SK-N-SH (cell line): ENCODE measurements at places on chromosomes 16 and 17. TPM values are rescaled to one million over a fixed set of nuclear protein-coding genes. Genes with fewer than 3 reads are reported as not detected.
A peak's percentile ranks its signal among the peaks of the same experiment; 100 is the strongest.

DNA sequence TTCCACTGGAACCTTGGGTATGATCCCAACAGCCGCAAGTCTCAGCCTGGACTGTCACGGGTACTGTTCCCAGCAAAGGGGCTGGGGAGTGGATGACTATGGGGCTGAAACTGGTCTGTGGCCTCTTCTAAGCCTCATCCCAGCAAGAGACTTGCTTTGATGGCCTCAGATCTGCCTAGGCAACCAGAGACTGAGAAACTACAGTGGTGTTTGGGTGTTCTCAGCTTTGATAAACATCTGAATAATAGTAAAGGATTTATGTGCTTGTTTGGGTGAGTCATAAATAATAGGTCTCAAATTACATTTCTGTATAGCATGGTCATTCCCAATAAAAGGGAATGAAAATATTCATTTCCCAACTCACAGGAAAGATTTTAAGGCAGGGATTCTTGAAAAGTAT is 30.2 kb upstream of the ULK2 start:
- DNase-seq = no peak
- H3K36me3 ChIP-seq = peaks cover 9% of the 10 kb centered on the region; the same call in 1 of the 2 replicates
- no peak overlapping the region for H3K27ac ChIP-seq
- H3K4me1 ChIP-seq = no peaks in the 10 kb centered on the region; the same call in 1 of the 2 replicates
- no peak overlapping the region for H3K4me3 ChIP-seq

DNA sequence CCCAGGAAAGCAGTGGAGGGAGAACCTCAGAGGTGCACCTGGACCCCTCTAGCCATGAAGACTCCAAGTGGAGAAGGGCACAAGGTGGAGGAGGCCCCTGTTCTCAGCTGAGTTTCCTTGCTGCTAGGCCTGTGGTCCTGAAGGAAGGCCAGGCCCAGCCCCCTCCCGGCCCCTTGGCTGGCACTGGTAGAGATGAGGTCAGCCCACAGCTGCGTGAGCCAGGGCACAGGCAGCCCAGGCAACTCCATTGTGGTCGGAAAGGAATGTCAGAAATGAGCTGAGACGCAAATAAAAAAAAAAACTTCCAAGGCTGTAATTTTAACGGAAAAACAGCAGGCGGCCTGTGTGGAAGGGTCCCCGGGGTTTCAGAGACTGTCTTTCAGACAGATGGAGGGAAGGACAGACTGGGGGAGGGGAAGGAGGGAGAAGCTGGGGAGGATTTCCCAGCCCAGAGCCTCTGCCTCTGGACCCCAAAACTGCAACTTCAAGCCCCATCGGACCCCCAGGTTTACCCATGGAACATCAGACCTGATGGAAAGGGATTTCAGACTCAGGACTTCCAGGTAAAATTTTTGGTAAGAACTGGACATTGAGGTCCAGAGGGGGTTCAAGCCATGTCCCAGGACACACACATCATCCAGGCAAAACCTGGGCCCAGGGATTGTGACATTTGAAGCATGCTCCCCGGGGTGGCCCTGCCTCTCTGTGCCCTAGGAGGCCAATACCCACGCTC is 25.6 kb upstream of the MRPS23 start:
- DNase-seq = peak; percentile 70
- H3K36me3 ChIP-seq = peaks cover 21% of the 10 kb centered on the region
- H3K27ac ChIP-seq = peak overlapping the region; percentile 100
- peaks cover 36% of the 10 kb centered on the region for H3K4me1 ChIP-seq
- H3K4me3 ChIP-seq = peak overlapping the region; percentile 51
- no peaks in the 10 kb centered on the region for H3K27me3 ChIP-seq

The TBX21 gene
- polyA plus RNA-seq = not detected in 2 replicates

DNA sequence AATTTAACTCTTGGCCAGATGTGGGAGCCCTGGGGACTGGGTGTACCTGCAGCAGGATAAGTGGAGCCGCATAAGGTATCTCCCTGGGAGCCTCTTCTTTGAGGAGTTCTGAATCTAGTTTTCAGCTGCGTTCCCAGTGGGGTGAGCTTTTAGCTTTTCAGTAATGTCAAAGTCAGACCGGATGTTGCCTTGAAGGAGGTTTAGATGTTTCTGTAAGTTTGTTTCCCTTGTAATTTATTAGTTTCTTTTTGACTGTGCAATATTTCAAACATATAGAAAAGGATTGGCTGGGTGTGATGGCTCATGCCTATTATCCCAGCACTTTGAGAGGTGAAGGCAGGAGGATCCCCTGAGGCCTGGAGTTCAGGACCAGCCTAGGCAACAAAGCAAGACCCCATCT is 98.6 kb upstream of the EEF2KMT start:
- H3K27me3 ChIP-seq = no peaks in the 10 kb centered on the region
- no peak overlapping the region for H3K27ac ChIP-seq
- H3K4me3 ChIP-seq = no peak overlapping the region
- H3K4me1 ChIP-seq = no peaks in the 10 kb centered on the region

- DNase-seq = no peak
- peak overlapping the region; percentile 95 for H3K27ac ChIP-seq
- H3K4me3 ChIP-seq = peak overlapping the region; percentile 68
- H3K36me3 ChIP-seq = peaks cover 8% of the 10 kb centered on the region
- peaks cover 9% of the 10 kb centered on the region for H3K4me1 ChIP-seq
Observed at GRCh38 chr17:44071198-44071520, 624 bp downstream of the G6PC3 start.

DNA sequence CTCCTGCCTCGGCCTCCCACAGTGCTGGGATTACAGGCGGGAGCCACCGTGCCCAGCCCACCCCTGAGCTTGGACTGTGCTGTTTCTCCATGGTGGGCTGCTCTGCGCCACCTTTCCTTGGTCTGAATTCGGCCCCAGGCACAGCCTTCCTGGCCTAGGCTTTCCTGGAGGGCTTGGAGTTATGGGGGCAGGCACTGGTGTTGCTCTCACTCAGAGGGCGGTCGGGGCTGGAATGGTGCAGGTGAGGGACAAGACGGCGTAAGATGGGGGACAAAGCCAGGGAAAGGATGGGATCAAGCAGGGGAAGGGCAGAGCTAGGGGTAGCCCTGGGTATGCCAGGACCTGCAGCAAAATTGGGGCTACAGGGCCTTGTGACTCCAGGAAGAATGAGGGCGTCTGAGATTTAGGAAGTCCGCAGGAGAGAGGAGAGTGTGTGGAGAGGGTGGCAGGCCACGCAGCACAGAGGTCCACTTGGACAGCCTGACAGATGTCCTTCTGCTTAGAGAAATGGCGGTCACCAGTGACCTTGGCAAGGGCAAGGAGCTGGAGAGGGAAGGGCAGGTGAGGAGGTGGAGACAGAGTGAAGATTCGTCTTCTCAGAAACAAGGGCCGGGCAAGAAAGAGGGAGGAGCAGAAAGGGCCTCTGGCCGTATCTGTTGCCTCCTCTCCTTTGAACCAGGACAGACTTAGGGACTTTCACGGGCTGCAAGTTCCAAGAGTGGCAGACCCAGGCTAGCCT is 1.6 kb upstream of the ATP6V0C start:
- no peak overlapping the region for H3K4me3 ChIP-seq
- H3K27ac ChIP-seq = no peak overlapping the region
- H3K27me3 ChIP-seq = no peaks in the 10 kb centered on the region
- peaks cover 15% of the 10 kb centered on the region for H3K4me1 ChIP-seq
- no peak for DNase-seq
- H3K36me3 ChIP-seq = no peaks in the 10 kb centered on the region

GRCh38 chr16:69031877-69032301 is 73.6 kb upstream of the HAS3 start:
- H3K4me3 ChIP-seq = no peak overlapping the region
- no peak overlapping the region for H3K27ac ChIP-seq
- DNase-seq = no peak
- no peaks in the 10 kb centered on the region for H3K4me1 ChIP-seq
- no peaks in the 10 kb centered on the region for H3K36me3 ChIP-seq

DNA sequence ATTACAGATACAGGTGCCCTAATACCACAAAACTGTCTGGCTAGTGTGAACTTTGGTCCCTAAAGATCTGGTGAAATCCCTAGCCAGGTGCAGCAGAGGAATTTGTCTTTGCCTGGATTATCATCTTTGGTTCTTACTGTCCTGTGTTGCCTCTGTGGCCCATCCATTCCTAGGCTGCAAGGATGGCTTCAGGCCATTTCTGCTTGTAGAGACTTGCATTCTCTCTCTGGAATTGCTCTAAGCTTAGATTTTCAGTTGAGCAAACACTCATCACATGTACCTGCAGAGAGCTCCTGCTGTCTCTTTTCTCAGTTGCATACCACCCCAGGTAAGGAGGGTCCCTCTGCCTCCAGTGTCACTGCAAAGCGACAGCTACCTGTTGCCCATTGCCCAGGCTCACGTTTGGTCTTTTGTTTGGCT is 114.9 kb downstream of the PRKCA start:
- no peaks in the 10 kb centered on the region for H3K36me3 ChIP-seq
- H3K4me1 ChIP-seq = peaks cover 8% of the 10 kb centered on the region
- DNase-seq = no peak
- no peaks in the 10 kb centered on the region for H3K27me3 ChIP-seq

DNA sequence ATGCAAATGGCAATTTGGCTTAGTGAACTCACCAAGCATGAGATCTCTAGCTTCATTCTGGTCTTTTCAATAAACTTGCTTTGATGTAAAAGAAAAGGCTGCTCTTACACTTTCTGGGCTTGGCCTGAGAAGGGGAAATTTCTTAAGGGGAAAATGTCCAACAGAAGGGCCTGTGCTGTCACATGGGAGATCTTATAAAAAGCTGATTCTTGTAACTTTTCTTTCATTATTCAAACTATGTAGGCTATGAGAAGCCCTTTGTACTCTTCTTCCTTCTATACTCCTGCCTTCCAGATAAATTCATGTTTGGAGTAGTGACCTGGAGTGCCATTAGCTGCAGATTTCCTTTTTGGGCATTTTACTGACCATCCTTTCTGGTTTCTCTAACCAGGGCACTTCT is 16.9 kb downstream of the LIMD2 start:
- no peak overlapping the region for H3K27ac ChIP-seq
- DNase-seq = no peak
- no peak overlapping the region for H3K4me3 ChIP-seq
- H3K27me3 ChIP-seq = no peaks in the 10 kb centered on the region

- no peaks in the 10 kb centered on the region for H3K27me3 ChIP-seq
- peak; percentile 67 for DNase-seq
- H3K4me3 ChIP-seq = peak overlapping the region; percentile 80
- no peaks in the 10 kb centered on the region for H3K4me1 ChIP-seq
Observed at GRCh38 chr16:30924076-30924912, 922 bp downstream of the FBXL19 start.

DNA sequence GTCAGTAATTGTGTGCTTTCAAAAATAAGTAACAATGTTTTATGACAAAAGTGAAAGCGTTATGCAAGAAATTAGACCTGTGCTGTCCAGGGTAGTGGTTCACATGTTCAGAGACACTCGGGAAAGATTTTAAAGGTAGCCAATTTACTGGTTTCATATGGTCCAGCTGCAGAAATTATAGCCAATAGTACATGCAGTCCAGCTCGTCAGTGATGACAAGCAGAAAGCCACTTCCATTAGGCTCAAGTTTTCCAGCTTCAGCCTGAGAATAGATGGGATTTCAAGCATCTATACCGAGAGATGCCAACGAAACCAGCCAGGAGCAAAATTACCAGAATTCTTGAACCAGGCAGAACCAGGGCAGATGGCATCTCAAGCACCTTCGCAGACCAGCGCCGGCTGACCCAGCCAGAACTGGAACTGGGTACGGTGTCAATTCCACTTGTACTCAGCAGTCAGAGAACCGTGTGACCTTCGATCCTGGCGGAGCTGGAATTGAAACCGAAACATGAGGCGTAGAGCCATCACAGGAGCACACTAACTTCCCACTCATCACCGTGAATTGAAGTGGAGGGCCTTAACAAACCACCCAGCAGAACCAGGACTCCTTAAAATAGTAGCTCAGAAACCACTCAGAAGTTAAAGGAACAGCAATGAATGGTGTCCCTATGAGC is 207.9 kb upstream of the HSBP1 start:
- H3K27me3 ChIP-seq = no peaks in the 10 kb centered on the region
- no peak overlapping the region for H3K27ac ChIP-seq
- H3K36me3 ChIP-seq = no peaks in the 10 kb centered on the region
- H3K4me3 ChIP-seq = no peak overlapping the region
- no peak for DNase-seq

GRCh38 chr17:63406689-63407330 is 39.3 kb downstream of the CYB561 start:
- peak; percentile 82 for DNase-seq
- H3K27ac ChIP-seq = peak overlapping the region; percentile 76
- no peak overlapping the region for H3K4me3 ChIP-seq

DNA sequence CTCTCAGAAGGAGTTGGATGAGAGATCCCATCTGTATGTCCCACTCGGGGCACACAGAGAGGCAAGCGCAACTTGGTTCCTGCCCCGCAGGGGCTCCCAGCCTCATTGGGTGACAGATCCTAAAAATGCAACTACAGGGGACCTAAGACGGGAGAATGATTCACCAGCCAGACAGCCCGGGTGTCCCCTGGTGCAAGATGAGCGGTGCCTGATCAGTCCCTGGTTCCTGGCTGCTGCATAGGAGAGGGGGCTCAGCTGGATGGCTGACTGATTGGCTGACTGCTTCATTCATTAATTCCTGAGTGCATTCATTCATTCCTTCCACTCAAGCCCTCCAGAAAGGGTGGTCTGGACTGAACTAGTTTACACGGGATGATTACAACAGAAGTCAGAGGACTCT is 22.0 kb downstream of the WNT3 start:
- no peaks in the 10 kb centered on the region for H3K36me3 ChIP-seq
- no peak for DNase-seq
- H3K4me3 ChIP-seq = no peak overlapping the region

DNA sequence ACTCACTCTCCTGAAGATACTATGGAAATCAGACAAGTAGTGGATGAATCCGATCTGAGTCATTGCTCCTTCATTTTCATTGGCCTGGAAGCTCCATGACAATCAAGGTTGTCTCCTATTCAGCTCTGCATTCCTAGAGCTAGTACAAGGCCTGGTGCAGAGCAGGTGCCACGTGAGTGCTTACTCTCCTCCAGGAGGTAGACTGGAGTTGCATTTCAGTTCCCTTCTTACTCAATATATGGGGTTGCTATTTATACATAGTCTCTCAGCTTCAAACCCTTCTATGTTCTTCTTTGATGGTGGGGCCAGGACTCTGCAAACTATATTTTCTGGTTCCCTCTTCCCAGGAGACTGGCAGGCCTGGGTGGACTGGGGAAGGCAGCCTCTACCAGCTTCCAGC is 148.3 kb downstream of the ASIC2 start:
- H3K4me1 ChIP-seq = no peaks in the 10 kb centered on the region
- no peak overlapping the region for H3K4me3 ChIP-seq
- no peak overlapping the region for H3K27ac ChIP-seq
- no peaks in the 10 kb centered on the region for H3K36me3 ChIP-seq
- DNase-seq = no peak

GRCh38 chr17:51742571-51742970 is 415.9 kb downstream of the CA10 start:
- H3K27me3 ChIP-seq = no peaks in the 10 kb centered on the region
- H3K4me3 ChIP-seq = no peak overlapping the region
- no peak for DNase-seq
- no peaks in the 10 kb centered on the region for H3K4me1 ChIP-seq

The NAGS gene
- polyA plus RNA-seq = 1.6 and 1.7 TPM in 2 replicates

The SLC6A2 gene
- 3.3 and 12.7 TPM in 2 replicates for polyA plus RNA-seq

GRCh38 chr17:1006054-1006453 is 9.1 kb downstream of the TIMM22 start:
- H3K4me1 ChIP-seq = peaks cover 40% of the 10 kb centered on the region
- DNase-seq = peak; percentile 23
- peaks cover 30% of the 10 kb centered on the region for H3K36me3 ChIP-seq
- H3K27me3 ChIP-seq = no peaks in the 10 kb centered on the region

- H3K4me3 ChIP-seq = no peak overlapping the region
- no peak for DNase-seq
- H3K27ac ChIP-seq = no peak overlapping the region
- H3K27me3 ChIP-seq = no peaks in the 10 kb centered on the region
Observed at GRCh38 chr16:87842209-87842869, 27.0 kb downstream of the SLC7A5 start.
